ENCODE measurements at places on chromosomes 4 and X.

DNA sequence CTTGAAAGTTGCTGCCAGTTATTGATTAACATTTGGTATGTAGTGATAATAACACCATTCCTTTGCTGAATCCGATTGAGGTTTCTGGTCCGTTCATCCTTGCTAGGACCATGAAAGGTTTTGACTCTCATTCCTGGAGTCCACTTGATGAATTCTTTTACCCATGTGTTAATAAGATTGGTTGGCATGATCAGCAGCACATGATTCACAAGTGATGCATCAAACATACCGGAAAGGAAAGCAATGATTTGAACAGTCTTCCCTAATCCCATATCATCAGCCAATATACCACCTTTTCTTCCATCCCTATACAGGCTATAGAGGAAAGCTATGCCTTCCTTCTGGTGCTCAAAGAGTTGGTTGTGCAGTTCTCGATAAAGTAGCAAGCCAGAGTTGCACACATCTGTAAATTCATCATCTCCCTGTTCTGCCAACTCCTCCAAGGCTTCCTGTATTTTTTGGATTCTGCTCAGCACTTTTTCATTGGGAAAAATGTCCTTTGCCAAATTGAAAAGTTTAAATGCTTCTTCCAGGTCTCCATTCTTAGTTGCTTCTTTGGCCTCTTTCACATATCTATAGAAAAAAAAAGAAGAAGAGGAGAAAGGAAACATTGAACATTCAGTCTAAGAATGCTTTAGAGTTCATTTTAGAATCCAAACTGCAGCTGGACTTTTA, 26.7 kb downstream of the PIN4 start:
- no peak for DNase-seq

GRCh38 chr4:122205687-122206086, 53.6 kb downstream of the BLTP1 start:
- no peak for DNase-seq

GRCh38 chrX:11499076-11500044, 166.4 kb downstream of the ARHGAP6 start:
- peak; percentile 78 for DNase-seq

DNA sequence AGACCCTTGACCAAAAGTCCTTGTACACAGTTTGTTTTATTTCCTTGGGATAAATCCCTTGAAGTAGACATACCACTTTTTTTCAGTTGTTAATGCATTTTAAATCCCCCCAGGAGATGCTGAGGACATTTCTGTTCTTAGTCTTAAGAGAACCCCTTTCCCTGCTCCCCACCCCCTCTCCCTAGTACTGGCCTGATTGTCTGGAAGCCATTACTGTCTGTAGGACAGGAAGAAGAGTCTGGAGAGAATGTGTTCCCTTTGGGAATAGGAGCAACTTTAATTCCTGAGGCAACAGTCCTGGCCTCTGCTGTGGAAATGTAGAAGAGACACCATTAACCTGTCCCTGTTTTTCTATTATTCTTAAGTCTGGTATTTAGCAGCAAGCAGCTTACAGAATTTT, 52.3 kb upstream of the TMEM131L start:
- no peak for DNase-seq

DNA sequence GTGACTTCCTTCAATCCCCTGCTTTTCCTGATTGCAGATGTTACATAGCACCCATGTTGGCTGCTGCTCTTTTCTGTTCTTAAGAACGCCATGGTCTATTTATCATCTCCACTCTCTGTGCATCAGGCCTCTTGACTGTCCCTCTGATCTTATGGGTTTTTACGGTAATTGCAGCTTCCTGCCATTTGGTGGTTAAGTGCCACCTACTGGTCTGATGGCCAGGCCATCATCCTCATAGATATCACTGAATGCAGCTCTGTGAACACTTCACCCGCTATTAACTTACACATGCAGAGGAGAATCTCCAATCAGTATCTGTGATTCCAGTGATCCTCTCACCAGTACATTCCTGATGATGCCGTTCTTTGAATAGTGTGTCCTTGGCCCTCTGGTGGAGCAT, 382.4 kb downstream of the TRAM1L1 start:
- DNase-seq, result no peak

DNA sequence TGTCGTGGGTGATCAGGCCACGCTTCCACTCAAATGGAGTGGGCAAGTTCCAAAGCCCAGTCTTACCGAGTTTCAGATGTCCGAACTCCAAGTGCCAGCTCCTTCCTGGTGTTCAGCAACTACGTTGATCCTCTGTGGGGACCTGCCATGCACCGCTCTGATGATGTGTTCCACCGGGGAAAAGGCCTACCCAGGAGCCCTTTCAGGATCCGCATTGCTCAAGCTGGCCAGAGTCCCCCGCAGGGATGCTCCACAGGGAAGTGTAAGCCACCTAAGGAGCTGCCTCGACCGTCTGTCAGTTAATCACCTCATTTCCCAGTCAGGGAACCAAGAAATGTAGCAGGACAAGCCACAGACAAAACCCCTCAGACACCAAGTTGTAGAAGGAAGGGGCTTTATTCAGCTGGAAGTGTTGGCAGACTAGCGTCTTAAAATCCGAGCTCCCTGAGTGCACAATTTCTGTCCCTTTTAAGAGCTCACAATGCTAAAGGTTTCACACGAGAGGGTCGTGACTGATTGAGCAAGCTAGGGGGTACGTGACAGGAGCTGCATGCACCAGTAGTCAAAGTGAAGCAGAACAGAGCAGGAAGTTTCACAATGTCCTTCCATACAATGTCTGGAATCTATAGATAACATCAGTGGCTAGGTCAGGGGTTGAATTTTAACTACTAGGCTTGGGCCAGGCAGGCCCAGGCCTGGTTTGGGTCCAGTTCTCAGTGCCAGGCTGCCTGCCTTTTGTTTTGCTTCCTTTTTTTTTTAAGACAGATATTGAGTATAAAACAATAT, 126.2 kb upstream of the ZDHHC15 start:
- no peak for DNase-seq

DNA sequence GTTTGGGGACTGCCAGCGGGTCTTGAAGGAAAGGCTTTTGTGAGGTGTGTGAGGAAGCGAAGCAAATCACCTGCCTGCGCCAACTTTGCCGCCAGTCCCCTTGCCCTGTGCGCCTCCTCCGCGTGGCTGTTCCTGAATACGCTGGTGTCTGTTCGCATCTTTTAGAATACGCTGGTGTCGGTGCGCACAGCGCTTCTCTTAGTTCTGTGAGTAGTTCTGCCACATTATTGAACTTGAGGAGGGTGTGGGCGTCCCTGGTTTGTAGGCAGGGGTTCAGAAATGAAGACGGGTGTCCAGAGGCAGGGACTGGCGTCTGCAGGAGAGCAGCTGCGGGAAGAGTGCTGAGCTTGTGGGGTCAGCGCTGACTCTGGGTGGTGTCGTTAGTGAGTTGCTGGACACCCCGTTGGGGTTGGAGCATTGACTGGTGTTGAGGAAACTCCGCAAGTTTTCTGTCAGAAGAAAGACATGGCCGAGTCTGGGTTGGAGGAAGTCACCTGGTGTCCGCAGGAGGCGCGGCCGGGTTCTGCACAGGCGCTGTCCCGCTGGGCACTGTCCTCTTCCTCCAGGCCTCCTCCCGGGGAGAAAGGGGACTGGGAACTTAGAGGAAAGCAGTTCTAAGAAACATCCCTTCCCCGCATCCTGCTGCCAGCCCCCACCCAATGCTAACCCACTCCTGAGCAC, 930 bp downstream of the ZNF718 start:
- DNase-seq, result no peak

- DNase-seq, result no peak
Measured at GRCh38 chrX:37684426-37684825, 1.2 kb upstream of the XK start.

- DNase-seq, result no peak
Measured at GRCh38 chr4:77861495-77861894, 1.1 kb upstream of the MRPL1 start.

- no peak for DNase-seq
Measured at GRCh38 chr4:6694177-6694901, 661 bp downstream of the S100P start.

DNA sequence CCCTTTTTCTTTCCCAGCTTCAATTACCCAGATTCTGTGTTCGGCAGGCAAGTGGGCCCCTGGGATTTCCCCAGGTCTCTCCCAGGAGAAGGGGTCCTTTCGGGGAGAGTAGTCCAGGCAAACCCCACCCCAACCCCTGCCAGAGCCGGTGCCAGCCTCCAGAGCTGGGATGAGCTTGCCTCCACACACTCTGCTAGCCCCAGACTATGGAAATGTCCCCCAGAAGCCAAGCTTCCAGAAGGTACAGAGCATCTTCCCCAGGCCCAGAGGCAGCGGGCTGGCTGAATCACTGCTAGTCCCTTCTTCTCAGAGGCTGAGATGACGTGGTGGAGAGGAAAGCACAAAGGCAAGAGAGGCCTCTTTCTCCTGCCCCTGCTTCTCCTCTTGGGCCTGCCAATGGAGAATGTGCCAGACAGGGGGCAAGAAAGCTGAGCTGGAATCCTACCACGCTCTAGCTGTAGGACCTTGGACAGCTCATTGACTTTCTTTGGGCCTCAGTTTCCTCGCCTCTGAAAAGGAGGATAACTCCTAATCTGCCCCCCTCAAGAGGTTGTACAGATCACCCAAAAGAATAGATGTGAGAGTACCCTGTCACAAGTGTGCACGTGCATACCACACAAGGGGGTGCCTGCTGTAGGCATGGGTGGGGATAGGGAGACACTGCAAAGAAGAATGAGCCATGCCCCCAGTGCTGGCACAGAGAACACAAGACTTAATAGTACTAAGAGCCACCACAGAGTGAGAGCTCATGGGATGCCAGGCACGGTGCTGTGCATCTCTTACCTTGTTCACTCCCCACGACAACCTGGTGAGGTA, 2.1 kb downstream of the SASH3 start:
- no peak for DNase-seq

DNA sequence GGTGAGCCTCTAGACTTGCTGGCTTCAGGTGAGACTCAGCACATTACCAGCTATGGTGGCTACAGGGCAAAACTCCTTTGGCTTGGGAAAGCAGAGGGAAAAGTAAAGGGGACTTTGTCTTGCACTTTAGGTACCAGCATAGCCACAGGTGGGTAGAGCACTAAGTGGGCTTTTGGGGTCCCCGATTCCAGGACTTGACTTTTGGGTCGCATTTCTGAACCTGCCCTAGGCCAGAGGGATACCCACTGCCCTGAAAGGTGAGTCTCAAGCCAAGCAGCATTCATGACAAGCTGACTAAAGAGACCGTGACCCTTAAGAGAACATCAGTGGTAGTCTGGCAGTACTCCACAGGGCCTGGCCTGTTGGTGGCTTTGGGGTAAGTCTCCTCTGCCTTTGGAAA, 224.8 kb downstream of the CFAP299 start:
- no peak for DNase-seq

GRCh38 chrX:143461606-143462005, 55.7 kb downstream of the SPANXN3 start:
- no peak for DNase-seq

DNA sequence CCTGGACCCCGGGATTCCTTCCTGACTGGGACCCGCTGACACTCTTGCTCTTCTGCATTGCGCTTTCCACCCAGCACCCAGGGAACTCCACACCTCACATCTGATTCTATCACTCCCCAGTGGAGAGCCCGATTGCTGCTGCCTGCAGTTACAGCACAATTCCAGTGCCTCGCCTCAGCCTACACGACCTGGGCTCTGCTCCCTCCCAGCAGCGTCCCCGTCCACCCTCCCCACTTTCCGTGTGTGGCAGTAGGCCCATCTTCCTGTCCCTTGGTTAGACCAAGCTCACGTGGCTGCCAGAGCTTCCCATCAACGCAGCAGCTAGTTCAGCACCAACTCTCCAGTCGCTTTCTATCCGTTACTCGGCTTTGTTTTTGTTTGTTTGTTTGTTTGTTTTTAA, 66.6 kb upstream of the SORBS2 start:
- DNase-seq, result no peak

DNA sequence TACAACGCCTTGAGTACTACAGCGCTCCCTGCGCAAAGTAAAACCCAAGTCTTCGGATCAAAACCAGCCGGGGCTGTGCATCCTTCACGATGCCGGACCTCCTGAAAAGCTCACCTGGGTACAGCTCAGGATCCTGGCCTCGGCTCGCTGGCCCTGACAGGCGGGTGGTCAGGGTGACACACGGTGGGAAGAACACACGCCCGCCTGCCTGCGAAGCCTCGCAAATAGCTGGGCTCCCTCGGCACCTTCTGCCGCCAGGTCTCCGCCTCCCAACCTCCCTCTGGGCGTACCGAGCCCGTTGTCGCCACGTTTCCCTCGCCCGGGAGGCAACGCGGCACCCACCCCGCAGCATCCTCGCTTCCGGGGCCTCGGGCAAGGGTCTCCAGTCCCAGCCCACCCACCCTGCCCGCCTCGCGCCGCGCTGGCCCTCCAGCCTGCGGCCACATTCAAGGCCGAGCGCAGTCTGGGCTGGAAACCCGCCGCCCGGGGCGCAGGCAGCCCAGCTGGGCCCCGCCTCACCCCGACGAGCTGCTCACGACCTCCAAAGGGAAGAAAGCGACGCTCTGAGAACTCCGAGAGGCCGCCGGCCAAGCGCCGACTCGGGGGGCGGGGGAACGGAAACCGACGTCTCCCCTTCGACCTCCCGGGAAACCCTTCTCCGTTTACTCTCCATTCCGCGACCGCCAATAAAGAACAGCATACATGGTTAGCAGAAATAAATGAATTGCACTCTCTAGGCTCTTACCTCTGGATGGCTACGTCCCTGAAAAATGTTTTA, 511 bp downstream of the PPM1K start:
- peak; percentile 81 for DNase-seq

- DNase-seq, result no peak
Measured at GRCh38 chrX:14865201-14865600, 7.7 kb downstream of the FANCB start.

GRCh38 chrX:8138252-8138651, 32.8 kb downstream of the VCX2 start:
- no peak for DNase-seq

GRCh38 chr4:82491251-82491960, 61.0 kb downstream of the ENOPH1 start:
- no peak for DNase-seq

GRCh38 chrX:42102586-42103282, 179.4 kb upstream of the CASK start:
- DNase-seq, result no peak

GRCh38 chrX:86946569-86946968, 571.0 kb upstream of the KLHL4 start:
- no peak for DNase-seq

GRCh38 chr4:13484749-13485221, 645 bp upstream of the RAB28 start:
- no peak for DNase-seq

DNA sequence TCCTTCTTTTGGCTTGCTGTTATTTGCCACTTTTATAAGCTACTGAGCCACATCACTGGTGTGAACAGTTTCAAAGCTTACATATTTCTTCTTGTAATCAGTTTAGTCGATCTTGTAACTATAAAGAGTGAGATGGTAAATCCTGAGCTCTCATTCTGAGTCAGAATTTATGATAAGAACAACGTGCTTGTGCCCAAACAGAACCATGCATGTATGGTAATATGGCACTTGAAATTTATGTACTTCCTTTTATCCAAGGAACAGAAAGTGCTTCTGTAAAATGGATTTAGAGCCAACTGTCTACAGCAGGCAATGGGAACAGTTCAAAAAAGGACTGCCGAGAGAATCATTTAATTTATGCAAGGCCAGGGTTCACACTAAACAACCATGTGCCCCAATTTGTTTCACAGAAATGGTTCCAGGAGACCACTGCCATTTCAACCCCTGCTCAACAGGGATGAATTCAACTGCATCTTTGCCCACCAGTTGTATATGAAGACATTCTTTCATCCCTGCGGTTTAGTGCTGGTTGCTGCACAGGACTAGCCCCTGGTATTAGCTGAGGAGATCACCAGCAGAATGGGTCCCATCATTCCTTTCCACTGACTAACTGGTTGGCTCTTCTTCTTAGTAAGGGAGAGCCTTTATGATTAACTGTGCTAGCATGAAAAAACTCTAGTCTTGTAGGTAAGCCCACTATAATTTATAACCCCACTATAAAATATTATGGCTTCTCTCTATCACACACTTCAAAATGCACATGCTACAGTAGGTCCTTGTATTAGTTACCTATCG, 162.9 kb upstream of the PGRMC2 start:
- DNase-seq, result no peak
